Diencephalon (tissue), 1 donor: ENCODE measurements at places on chromosomes 3 and 15. TPM values are rescaled to one million over a fixed set of nuclear protein-coding genes. Genes with fewer than 3 reads are reported as not detected.

The VGLL3 gene
- total RNA-seq: 1.6 TPM

The CAMKV gene
- 144 TPM for total RNA-seq

The RNU5B-1 gene
- not detected for total RNA-seq

The TM6SF1 gene
- 5.8 TPM for total RNA-seq

The RBPMS2 gene
- total RNA-seq: 0.46 TPM

The MEGF11 gene
- 6.9 TPM for total RNA-seq

The WDR93 gene
- 2.1 TPM for total RNA-seq

The AP2M1 gene
- total RNA-seq: 388 TPM

The GRAMD2A gene
- total RNA-seq: 4.4 TPM

The ENTPD3 gene
- total RNA-seq: 17.8 TPM

The RHCG gene
- total RNA-seq: 1.8 TPM

The FBXO40 gene
- total RNA-seq: not detected

The CACNA1D gene
- total RNA-seq: 30.9 TPM

The ST3GAL6 gene
- 10.6 TPM for total RNA-seq

The RLBP1 gene
- 0.69 TPM for total RNA-seq

The PIERCE2 gene
- total RNA-seq: 6.7 TPM

The AP3B2 gene
- 65.0 TPM for total RNA-seq

The PLSCR1 gene
- 16.6 TPM for total RNA-seq

The OXTR gene
- 3.0 TPM for total RNA-seq

The ECE2 gene
- total RNA-seq: 18.7 TPM

The CHST13 gene
- total RNA-seq: 0.23 TPM

The CSPG5 gene
- 206 TPM for total RNA-seq

The ITIH4 gene
- total RNA-seq: 6.0 TPM

The TGM5 gene
- not detected for total RNA-seq

The TMA7 gene
- total RNA-seq: 114 TPM

The INSYN1 gene
- total RNA-seq: 36.0 TPM
